Right atrium auricular region (tissue), 2 donors: ENCODE measurements at places on chromosomes 11 and 22. TPM values are rescaled to one million over a fixed set of nuclear protein-coding genes. Genes with fewer than 3 reads are reported as not detected.

DNA sequence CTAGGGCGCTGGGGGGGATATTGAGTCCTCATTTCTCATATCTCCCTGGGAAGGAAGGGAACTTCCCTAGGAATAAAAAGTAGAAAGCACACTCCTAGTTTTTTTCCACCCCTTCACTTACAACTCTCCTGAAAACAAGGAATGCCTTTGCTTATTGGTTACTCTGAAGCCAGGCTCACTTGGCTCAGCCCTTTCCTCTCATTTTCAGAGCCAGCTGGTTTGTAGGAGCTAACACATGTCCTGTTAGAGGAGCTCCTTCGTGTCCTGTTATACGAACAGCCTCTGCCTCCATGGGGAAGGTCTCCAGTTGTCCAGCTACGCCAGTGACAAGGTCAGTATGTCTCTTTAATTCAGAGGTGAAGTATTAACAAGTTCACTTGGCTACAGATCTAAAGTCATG, 17.6 kb downstream of the ALKBH8 start:
- H3K27ac ChIP-seq, result no peak overlapping the region
- H3K4me3 ChIP-seq, result no peak overlapping the region
- DNase-seq, result no peak
- peaks cover 18% of the 10 kb centered on the region for H3K36me3 ChIP-seq

- no peak for DNase-seq
- H3K4me3 ChIP-seq, result peak overlapping the region; percentile 86
- H3K27me3 ChIP-seq, result no peaks in the 10 kb centered on the region
- H3K36me3 ChIP-seq, result peaks cover 24% of the 10 kb centered on the region
These were observed 1.2 kb downstream of the C2CD2L start for GRCh38 chr11:119108146-119108856.

Gene ARHGEF17
- total RNA-seq, result 59.9 TPM

DNA sequence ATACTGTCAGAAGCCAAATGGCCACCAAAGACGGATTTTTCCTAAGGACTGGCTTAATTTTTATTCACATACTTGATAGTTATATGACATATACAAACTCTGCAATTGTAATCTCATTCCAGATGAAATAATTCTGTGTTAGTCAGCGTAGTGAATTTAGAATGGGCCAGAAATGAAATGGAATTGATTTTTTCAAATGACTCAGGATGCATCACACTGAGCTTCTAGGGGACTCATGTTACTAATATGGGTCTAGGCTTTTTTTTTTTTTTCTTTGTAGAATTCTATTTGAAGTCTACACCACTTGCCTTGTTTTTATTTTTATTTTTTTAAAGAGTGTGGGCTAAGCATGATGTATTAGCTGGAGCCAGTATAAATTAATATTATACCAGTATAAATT, 62.7 kb downstream of the SPECC1L start:
- H3K4me1 ChIP-seq, result no peaks in the 10 kb centered on the region
- H3K36me3 ChIP-seq, result peaks cover 55% of the 10 kb centered on the region
- no peaks in the 10 kb centered on the region for H3K27me3 ChIP-seq

Gene ANGPTL5
- total RNA-seq, result 3.3 TPM

DNA sequence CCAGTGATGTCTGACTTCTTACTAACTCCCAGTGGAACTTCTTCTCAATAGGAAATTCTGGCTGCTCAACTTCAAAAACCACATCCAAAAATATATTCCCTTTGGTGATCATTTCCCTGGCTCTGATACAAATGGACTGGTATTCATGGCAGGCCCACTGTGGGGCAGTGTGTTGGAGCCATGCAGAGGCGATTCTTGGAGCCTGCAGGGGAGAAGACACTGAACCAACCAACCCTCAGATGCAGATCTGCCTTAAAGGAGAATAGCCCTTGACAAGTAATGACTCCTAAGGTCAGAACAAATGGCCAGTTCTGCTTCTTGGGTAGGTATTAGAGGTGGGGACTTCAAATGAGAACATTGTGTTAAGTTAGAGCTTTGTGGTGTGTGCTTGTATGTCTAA, 12.2 kb downstream of the OR4D9 start:
- no peak overlapping the region for H3K27ac ChIP-seq
- H3K36me3 ChIP-seq, result no peaks in the 10 kb centered on the region
- H3K4me3 ChIP-seq, result no peak overlapping the region
- DNase-seq, result no peak
